ENCODE measurements at places on chromosomes 7 and 10.
A peak's percentile ranks its signal among the peaks of the same experiment; 100 is the strongest.

DNA sequence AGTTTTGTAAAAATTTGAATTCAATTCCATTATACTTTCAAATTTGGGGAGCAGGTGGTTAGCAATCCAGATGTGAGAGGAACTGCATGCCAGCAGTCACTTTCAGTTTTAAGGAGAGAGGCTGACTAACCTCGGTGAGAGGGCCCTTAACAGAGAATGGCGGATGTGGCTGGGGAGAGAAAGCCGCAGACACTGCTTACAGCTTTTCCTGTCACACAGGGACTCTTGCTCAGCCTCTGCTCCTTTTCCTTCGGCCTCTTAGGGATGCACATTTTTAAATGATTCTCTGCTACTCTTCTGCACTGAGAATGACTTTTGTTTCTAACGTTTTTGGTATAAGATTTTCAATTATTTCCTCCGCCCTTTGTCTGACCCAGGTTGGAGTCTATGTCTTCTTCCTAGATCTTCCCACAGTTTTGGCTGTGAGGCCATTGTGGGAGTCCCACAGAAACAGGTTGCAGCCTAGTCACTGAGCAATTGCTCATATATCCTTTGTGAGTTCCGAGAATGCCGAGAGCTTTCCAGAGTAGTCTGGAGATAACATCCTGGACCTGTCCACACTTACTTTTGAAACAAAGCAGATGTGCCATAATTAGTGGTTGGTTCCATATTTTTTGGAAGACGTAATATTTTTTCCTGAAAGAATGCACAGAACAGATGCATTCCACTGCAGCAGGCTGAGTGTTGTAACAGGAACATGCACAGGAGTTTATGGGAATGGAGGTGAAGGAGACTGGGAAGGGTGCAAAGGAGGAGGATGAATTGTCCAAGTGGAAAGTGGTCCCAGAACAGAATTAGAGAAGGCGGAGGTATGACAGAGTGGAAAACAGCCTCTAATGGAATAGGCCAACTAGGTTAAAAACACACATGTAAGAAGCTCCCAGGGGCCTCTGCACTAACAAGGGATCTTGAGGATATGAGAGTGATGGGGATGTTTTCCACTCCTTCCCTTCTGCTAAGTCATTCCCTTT lies 168.0 kb upstream of the ZNF32 start:
- DNase-seq = peak; percentile 75

GRCh38 chr7:6437251-6437650 lies 10.5 kb downstream of the DAGLB start:
- DNase-seq = no peak

- no peak for DNase-seq
Measured at GRCh38 chr7:116165717-116166116, 44.6 kb upstream of the TES start.

- no peak for DNase-seq
Measured at GRCh38 chr7:7698930-7699329, 19.5 kb downstream of the RPA3 start.

DNA sequence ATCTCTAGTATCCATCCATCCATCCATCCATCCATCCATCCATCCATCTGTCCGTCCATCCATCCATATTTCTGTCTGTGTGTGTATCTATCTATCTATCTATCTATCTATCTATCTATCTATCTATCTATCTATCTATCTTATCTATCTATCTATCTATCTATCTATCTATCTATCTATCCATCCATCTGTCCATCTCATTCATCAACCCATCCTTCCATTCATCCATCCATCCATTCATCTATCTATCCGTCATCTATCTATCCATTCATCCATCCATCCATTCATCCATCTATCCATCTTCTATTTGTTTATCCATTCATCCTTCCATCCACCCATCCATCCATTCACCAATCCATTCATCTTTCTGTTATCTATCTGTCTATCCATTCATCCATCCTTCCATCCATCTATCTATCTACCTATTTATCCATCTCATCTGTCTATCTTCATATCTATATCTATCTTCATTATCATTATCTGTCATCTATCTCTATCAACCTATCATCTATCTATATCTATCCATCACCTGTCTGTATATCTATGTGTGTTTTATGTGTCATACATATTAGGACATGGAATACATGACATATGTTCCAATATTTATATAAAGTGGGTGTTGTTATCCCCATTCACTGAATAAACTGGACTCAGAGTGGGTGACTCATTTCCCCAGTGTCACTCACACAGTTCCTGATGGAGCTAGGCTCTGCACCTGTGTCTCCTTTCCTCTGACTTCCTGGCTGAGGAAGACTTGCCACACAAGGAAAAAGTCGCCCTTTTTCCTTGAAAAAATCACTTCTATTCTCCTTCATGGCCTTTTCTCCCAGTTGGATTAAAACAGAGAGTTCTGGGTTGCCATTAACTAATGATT lies 200.1 kb downstream of the CCDC3 start:
- no peak for DNase-seq
